ENCODE measurements at places on chromosomes 5 and 9.

- DNase-seq: no peak
Measured at GRCh38 chr9:114470121-114470520, 35.2 kb downstream of the WHRN start.

- DNase-seq: no peak
Measured at GRCh38 chr5:125654392-125654791, 768.8 kb upstream of the GRAMD2B start.

DNA sequence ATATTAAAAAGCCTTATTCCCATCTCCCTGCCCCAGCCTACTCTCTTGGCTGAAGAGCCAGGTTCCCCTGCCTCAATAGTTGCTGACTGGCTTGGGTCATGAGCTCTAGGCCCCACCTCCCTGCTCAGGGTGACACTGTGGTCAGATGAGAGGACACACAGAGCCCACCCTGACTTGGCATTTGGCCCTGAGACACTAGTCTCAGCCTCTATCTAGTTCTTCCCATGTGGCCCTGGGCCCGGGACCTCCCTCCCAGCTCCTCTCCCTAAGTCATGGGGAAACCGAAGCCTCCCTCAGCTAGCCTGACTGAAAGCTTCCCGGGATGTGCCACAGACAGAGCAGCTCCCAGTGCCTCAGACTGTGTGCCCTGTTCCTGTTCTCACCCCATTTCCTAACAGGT is 5.8 kb upstream of the MYOZ3 start:
- no peak for DNase-seq

DNA sequence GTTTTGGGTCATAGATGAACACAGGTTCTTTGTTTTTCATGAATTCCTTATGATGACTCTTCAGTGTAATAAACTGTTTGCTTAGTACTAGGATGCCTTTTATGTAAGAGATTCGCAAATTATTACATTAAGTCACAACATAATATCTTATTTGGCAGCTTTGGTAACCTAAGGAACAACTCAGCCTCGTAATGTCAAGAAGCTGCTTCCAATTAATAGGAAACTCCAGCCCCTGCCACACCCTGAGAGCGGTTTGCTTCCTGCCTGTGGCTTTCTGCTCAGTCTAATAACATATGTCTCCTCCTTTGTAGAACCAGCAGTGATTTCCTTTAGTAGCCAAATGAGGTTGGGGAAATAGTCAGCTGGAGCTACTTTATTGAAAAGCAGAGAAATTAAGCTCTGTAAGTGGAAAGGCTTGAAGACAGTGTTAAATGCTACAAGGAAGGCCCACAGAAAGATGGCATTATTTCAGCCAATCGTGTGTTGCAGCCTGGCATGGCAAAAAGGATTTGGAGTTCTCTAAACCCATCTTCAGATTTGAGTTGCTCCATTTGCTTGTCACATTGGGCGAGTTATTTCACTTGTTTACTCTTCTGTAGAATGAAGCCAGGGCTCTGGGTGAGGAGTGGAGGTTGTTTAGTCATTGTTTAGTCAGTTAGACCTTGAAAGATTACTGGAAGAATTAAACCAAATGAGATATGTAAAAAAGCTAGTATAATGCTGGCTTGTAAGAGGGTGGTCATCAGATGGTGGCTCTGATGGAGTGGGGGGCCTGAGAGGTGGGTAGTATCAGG is 54.1 kb downstream of the MTAP start:
- no peak for DNase-seq

DNA sequence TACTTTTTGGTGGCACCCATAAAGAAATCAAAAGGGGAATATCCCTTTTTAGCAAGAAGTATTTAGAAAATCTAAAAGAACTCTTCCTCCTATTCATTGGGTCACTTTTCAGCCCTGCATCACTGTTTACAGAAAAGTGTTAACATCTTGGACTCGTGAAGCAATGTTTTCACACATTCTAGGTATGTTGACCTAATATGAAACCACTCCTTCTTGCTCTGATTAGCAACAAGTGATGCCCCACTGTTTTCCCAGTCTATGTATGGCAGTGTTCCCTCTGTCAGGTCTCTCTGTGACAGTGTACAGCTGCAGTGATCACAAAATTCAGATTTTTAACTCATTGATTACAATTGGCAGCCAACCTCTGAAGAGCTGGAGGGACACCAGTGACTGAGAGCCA is 148.2 kb upstream of the SLC12A2 start:
- no peak for DNase-seq

- no peak for DNase-seq
Measured at GRCh38 chr5:42321785-42322184, 101.5 kb upstream of the GHR start.

GRCh38 chr5:152147286-152147685 is 222.6 kb upstream of the GLRA1 start:
- no peak for DNase-seq
